HCT116 (cell line): ENCODE measurements at places on chromosomes 5 and 9. TPM values are rescaled to one million over a fixed set of nuclear protein-coding genes. Genes with fewer than 3 reads are reported as not detected.

GRCh38 chr5:176774216-176775171, 35.9 kb upstream of the UNC5A start:
- no peaks in the 10 kb centered on the region for H3K4me1 ChIP-seq
- no peaks in the 10 kb centered on the region for H3K27me3 ChIP-seq
- no peak for DNase-seq
- H3K4me3 ChIP-seq, result no peak overlapping the region

DNA sequence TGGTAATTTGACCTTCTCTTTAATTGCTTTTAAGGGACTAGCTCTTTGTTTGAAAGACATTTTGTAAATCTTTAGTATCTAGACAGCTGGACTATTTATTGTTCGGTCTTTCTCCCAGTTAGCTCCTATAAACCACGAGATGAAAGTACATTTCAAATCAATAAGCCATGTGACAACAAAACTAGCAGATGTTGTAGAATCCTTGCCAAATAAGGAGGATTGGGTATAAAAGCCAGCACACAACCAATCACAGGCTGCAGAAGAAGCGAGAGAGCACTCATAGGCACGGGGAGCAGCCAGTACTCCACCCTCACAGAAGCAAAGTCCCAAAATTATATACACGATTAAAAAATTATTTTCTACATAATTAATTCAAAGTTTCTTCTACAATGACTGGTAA, 8.1 kb upstream of the OMD start:
- no peaks in the 10 kb centered on the region for H3K27me3 ChIP-seq
- no peaks in the 10 kb centered on the region for H3K4me1 ChIP-seq

- H3K4me1 ChIP-seq, result no peaks in the 10 kb centered on the region
- DNase-seq, result no peak
- H3K27ac ChIP-seq, result no peak overlapping the region
- no peaks in the 10 kb centered on the region for H3K36me3 ChIP-seq
Observed at GRCh38 chr9:7297521-7297920, 502.1 kb downstream of the DMAC1 start.

The SLC22A5 gene
- 9.9 TPM for total RNA-seq

The NOXA1 gene
- total RNA-seq, result 13.2 TPM

The SHISAL2B gene
- total RNA-seq, result not detected
